Glomerular endothelial cell (primary cell): ENCODE measurements at places on chromosomes 4 and X.

DNA sequence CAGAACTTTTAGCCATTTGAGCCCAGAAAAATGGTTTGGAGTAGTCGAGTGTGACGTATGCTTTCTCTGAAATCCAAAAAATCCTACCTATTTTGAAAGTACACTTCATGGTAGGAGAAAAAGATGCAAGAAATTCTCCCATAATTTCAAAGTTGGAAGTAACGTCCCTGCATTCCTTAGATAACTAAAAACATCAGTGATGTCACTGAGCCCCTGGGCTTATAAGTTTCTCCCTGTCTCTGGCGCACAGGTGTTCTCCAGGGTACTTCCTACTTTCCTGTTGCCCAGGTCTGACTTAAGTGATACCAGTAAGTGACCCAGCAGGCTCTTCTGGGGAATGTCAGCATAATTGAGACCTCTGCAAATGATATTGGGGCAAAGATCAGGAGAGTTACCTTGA, 90.5 kb upstream of the WDR1 start:
- no peak for DNase-seq

- DNase-seq = peak; percentile 51
These were observed 137.4 kb downstream of the DKK2 start for GRCh38 chr4:106898621-106899230.

- DNase-seq = no peak
These were observed 9.4 kb upstream of the AP1S2 start for GRCh38 chrX:15864023-15864422.

GRCh38 chr4:85864259-85865205, 389.6 kb downstream of the ARHGAP24 start:
- DNase-seq = no peak

DNA sequence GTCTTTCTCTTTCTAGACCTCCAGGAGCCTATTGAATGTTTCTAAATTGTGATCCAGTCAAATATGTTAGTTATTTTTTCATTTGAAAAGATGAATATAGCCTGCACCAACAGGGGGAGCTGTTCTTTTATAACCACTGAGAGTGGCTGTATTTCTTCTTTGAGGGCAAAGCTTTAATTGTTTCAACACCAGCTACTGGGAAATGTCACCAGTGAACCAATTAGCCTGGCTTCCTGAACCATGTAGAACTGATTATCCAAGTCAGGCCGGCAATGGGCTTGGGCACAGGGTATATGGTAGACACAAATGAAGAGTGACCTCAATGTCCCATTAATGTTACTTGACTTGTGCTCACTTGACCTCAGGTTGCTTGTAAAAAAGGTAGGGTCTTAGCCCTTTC, 4.8 kb upstream of the DAPP1 start:
- peak; percentile 22 for DNase-seq

- no peak for DNase-seq
These were observed 7.7 kb upstream of the F11 start for GRCh38 chr4:186258216-186258811.

DNA sequence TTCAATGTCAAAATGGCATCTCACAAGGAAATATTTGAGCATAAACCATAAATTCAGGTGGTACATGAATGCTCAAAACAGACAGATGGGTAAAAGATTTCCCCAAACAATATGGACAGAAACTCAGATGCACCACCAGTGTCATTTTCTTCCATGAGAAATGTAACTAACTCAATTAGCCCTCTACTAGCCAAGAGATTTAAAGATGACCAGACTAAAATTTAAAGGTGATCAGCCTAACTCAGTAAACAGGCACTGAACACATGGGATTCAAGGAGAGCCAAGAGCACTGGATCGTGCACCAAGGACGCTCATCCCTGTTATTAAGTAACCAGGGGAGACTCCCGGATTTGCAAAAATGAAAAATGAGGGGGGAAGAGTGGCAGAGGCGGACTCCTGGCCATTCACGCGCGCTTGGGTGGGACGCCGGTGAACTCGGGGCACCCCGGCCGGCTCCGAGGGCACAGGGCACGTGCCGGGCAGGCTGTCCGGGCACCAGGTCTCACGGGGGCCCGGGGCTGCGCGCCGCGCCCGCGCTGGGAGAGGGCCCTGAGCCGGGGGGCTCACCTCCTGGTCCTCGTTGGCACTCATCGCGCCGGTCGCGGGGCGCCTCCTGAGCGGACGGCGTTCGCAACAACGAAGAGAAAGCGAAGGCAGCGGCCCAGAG, 490 bp downstream of the RWDD4 start:
- DNase-seq = no peak

GRCh38 chr4:105588252-105588651, 35.8 kb downstream of the ARHGEF38 start:
- no peak for DNase-seq

- DNase-seq = no peak
These were observed 210.8 kb downstream of the ARHGAP10 start for GRCh38 chr4:147942729-147943128.

- no peak for DNase-seq
These were observed 588.0 kb downstream of the CCSER1 start for GRCh38 chr4:90715242-90715641.

- DNase-seq = no peak
These were observed 156.7 kb downstream of the TENT5D start for GRCh38 chrX:80576806-80577533.

DNA sequence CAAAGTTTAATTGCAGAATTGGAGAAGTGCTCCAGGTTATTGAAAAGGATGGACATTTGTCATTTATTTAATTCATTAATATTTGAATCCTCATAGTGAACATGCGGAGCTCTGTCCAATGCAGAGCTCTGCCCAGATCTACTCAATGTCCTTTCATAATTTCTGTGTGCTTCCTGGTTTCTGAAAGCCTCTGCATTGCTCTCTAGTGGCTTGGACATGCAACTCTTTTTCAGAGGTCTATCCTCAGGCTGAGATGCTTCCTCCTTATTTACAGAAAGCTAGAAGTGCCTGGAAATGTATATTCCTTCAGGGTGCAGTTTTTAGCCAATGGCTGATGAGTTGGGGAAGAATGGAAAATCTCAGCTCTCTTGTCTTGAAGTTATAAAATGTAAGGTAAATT, 786.1 kb upstream of the AADAT start:
- no peak for DNase-seq

GRCh38 chr4:54658252-54659093, 716 bp downstream of the KIT start:
- DNase-seq = no peak
